ENCODE measurements at places on chromosomes 2 and 18.
A peak's percentile ranks its signal among the peaks of the same experiment; 100 is the strongest.

GRCh38 chr2:95158891-95159619 is 593 bp downstream of the ZNF514 start:
- DNase-seq: peak; percentile 42

GRCh38 chr2:161780881-161781280 is 156.7 kb downstream of the SLC4A10 start:
- DNase-seq: no peak

DNA sequence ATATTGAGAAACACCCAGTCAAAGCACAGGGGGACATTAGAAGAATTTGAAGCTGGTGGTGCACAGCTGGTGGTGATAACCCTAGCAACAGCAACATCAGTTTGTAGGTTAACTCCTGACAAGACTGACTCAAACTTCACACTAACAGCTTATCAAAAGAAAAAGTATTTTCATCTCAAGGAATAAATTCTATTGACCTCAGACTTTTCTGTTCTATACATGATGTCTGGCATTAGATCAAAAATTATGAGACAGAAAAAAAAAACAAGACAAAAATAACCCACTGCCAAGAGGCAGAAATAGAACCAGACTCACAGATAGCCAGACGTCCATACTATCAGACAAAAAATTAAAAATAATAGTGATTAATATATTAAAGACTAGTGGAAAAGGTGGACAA is 126.1 kb downstream of the COL6A3 start:
- peak; percentile 55 for DNase-seq

DNA sequence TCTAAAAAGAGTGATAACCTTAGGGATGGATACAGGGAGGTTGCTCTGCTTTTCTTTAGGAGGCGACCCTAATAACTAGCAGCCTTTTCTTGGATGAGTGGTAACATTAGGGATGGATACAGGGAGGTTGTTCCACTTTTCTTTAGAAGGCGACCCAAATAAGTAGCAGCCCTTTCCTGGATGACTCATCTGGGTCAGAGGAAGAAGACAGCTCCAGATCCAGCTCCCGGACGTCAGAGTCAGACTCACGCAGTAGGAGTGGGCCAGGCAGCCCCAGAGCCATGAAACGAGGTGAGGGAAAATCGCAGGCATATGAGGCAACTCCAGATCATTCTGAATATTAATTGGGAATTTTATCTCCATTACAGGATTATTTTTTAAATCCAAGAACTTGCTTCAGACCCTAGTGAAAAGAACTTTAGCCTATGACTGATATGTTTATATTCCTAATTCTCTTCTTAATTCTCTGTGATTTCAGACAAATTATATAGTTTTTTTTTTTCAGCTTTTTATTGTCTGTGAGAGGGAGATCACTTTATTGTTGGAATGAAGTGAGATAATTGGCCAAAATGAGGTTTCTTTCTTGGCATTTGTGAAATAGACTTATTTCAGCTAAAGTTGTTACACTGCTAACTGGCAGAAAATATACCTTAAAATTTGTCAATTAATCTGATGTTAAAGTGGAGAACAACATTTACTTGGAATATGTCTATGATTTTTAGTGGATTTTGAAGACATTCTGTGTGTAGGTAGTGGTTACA is 31.2 kb upstream of the C1GALT1C1L start:
- DNase-seq: peak; percentile 63

DNA sequence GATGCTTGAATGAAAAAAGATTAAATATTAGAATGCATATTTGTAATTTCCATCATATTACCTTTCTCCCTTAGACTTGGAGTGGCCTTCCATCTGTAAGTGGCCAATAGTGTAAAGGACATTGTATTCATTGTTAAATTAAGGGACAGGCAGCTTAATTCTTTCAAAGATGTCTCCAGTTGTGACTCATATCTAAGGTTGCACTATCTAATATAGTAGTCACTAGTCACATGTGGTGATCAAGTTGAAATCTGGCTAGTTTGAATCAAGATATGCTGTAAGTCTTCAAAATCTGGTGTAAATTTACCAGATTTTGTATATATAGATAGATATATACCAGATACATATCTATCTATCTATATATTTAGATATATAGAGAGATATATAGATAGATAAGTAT is 52.4 kb upstream of the AGPS start:
- no peak for DNase-seq

DNA sequence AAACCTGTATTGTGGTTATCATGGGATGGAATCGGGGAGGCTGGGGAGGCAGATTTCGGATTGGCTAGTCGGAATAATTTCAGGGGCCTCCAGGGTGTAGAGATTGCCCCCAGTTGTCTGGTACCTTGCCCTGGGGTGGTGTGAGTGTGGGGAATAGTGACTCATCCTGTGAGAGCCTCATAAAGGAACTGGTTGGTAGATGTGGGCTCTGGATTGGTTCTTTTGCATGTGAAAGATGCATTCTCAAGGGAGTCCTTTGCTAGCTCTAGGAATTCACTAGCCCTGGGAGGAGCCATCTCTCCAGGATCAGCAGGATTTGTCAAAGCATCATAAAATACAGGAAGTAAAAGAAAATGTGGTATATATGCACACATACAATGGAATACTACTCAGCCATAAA is 331.6 kb downstream of the SETBP1 start:
- DNase-seq: peak; percentile 40

- DNase-seq: no peak
These were observed 56.7 kb upstream of the ZNF236 start for GRCh38 chr18:76765649-76766048.

DNA sequence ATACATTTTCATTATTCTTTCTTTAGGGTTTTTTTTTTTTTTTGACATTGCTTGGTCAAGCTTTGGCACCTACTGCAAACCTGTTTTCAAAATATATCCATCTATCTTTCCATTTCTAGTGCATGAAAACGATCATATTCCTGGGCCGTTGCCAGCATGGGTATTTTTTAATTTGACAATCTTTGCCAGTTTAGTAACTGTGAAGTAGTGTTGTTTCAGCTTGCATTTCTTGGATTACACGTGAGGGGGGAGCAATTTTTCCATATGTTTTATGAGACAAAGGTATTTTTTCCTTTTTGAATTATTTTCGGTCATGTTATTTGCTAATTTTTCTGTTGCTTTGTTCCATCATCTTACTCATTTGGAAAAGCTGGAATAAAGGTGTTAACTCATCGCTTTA is 40.9 kb downstream of the TSHZ1 start:
- no peak for DNase-seq

DNA sequence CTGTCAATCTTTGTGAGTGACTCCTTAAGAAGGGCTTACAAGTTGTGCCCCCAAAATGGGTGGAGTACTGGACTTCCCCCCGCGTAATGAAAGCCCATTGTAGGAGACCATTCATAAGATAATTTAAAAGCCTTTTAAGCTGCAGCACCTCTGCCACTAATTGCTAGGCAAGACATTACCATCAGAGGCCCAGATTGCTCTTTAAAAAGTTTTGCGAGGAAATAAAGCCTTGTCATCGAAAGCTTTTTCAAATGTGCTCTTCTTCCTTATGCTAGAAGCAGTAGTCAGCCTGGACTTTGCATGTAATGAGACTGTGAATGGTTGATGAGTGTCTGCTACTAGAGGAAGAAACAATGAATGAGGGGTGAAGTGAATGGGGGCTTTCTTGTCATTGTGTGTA is 345.3 kb upstream of the CDH2 start:
- DNase-seq: no peak

DNA sequence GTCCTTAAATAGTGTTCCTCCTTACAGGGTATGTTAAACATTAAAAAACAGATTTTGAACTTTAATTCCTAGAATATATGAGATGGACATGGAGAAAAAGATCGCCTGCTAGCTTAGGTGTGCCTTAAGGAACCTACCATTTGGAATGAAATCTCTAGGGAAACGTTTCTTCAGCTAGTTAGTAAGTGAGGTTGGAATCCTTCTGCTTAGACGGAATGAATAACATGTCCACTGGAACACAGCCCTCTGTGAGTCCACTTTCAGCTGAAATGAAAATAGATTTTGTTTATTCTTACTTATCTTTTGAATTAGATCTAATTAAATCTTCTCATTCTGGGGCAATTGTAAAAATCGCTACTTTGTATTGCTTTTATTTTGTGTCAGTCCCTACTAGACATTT is 28.4 kb downstream of the NAB1 start:
- DNase-seq: no peak

DNA sequence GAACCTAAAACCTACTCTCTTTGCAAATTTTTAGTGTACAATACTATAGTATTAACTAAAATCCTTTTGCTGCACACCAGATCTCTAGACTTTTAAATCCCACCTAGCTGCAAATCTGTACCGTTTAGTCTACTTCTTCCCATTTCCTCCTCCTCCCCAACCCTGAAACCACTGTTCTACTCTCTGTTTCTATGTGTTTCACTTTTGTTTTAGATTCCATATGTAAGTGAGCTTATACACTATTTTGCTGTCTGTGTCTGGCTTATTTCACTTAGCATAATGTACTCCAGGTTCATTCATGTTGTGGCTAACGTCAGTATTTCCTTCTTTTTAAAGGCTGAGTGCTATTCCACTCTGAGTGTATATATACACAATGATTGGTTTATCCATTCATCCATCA is 18.4 kb upstream of the DSC2 start:
- no peak for DNase-seq

GRCh38 chr2:224657349-224657748 is 58.8 kb downstream of the CCDC195 start:
- no peak for DNase-seq

GRCh38 chr2:133774654-133775015 is 206.4 kb upstream of the NCKAP5 start:
- DNase-seq: no peak

GRCh38 chr2:101842471-101842870 is 145.0 kb downstream of the MAP4K4 start:
- no peak for DNase-seq

DNA sequence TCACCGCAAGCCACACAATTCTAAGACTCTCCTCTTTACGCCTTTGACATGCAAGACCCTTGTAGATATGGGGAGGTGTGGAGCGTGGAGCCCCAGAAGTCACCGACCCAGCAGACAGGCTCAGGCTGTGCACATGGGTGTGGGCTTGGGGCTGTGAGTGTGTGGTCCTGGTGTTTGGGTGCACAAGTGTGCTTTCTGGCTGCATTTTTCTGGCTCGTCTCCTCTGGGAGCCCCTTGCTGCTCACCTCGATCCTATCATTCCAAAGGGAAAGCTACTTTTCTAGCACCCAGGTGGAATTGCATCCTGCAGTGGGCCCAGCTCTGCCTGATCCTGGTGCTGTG is 143.0 kb downstream of the ACOXL start:
- no peak for DNase-seq

DNA sequence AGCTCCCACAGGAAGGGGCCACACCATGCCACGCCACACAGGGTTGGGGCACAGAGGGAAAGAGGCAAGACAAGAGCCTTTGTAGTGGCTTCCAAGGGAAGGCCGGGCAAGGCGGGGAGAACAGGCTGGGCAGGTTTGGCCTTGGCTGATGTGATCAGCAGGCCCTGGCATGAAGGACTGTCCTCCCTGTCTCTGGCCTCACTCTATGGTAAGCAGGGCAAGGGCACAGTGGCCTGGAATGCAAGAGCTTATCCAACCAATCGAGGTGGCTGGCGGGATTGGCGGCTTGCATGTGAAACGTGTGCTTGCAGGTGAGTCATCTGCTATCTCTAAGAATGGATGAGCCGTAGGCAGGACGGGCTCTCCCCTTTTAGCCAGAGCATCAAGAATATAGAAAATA is 6.4 kb upstream of the ATP9B start:
- DNase-seq: no peak

DNA sequence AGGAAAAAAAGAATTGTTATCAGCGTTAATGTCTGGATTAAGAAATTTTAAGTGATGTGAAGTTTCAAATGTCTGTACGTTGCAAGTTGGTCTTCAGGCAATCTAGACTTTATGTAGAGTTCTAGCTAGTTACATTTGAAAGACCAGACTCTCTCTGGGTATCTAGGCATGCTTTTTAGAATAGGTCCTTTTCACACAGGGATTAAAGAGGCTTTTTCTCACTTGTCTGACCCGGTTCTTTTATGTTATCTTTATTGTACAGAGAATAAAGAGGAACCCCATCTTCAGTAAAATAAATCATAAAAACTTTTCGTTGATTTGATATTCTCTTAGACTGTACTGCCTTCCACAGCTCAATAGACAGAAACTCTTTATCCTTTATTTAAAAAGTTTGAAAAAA is 8.5 kb upstream of the EML6 start:
- DNase-seq: no peak
